ENCODE measurements at places on chromosomes 6 and 20. TPM values are rescaled to one million over a fixed set of nuclear protein-coding genes. Genes with fewer than 3 reads are reported as not detected.
A peak's percentile ranks its signal among the peaks of the same experiment; 100 is the strongest.

The CPNE5 gene
- total RNA-seq = 0.28 TPM

The TMC2 gene
- not detected for total RNA-seq

GRCh38 chr6:163877877-163878639, 463.5 kb downstream of the QKI start:
- no peak for DNase-seq

GRCh38 chr6:158669145-158670035, 19.5 kb downstream of the SYTL3 start:
- no peak for DNase-seq

- no peak for DNase-seq
Measured at GRCh38 chr6:132085731-132086130, 134.6 kb upstream of the CCN2 start.

DNA sequence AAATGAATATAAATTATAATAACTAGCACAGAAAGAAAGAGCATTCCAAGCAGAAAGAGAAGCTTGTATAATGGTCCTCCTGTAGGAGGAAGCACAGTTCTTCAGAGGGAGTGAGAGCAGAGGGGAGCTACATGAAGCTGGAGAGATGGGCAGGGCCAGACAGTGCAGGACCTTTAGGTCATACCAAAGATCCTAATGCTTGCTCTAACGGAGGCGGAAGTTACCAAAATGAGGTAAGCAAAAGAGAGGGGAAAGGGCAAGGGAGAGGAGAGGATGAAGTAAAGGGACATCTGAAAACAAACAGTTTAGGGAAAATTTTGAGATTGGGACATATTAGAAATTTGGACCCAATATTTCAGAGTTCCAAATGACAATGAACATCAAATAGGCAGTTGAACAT, 50.2 kb downstream of the HBS1L start:
- DNase-seq = no peak

GRCh38 chr20:61833807-61834610, 231.7 kb downstream of the TAF4 start:
- DNase-seq = no peak

GRCh38 chr6:85129881-85130280, 320.0 kb upstream of the NT5E start:
- DNase-seq = no peak

- peak; percentile 8 for DNase-seq
Measured at GRCh38 chr20:31605902-31606803, 1.1 kb downstream of the ID1 start.

- no peak for DNase-seq
Measured at GRCh38 chr6:157281570-157281969, 41.7 kb downstream of the TMEM242 start.

GRCh38 chr6:51531623-51532022, 555.8 kb downstream of the PKHD1 start:
- no peak for DNase-seq
